ENCODE measurements at places on chromosomes 12 and 14.

DNA sequence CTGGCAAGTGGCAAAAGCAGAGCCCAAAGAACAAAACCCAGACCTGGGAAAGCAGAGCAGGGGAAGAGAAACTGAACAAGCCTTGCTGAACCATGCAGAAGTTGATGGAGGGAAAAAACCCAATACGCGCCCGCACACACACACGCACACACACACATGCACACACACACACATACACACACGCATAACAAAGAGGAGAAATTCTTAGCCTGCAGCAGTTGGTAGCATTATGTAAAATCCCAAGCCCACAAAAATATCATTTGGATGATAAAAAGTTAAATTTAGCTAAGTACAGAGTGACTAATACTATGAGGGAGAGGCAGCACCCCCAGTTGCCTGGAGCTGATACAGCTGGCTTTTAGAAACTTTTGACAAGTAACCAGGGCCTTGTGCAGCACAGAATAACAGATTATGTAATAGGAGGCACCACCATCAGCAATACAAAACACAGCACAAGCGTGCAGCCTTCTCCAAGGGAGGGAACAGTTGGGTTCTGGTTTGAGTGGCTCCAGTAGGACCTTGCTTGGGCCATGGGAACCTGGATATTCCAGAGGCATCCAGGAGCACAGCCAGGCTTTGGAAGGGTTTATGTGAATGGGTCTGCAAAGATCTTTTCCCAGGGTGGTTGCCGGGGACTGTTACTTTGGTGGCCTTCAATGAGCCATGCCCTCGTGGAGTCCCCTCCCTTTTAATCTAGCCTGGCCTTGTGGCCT, 35.3 kb downstream of the PITPNM2 start:
- peak; percentile 97 for DNase-seq

DNA sequence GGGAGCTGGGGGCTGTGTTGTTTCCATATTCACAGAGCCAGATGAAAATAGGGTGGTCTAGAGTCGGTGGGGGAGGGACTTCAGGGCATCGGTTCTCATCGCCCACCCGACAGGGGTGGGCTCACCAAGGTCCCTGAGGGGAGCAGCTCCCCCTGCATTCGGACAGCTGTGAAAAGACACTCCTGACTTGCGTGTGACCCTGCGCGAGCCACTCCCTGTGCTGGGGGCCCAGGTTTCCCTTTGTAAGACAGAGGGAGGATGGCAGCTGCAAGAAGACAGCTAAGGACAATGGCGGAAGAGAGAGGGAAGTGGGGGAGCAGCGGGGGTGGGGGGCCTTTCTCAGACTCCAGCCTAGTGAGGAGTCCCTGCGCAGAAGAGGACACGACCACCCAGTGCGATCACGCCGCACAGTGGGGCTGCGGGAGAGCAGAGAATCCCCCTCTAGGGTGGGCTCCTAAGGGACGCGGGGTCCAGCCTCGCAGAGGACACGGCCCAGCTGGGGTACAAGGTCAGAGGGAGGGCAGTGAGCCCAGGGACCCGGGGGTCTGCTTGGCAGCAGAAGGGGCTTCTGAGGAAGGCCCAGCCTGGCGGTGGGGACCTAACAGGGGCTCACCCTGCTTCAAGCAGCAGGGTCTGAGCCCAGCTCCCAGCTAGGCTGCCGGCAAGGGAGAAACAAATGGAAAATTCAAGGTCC, 326.9 kb upstream of the DIO3 start:
- no peak for DNase-seq

DNA sequence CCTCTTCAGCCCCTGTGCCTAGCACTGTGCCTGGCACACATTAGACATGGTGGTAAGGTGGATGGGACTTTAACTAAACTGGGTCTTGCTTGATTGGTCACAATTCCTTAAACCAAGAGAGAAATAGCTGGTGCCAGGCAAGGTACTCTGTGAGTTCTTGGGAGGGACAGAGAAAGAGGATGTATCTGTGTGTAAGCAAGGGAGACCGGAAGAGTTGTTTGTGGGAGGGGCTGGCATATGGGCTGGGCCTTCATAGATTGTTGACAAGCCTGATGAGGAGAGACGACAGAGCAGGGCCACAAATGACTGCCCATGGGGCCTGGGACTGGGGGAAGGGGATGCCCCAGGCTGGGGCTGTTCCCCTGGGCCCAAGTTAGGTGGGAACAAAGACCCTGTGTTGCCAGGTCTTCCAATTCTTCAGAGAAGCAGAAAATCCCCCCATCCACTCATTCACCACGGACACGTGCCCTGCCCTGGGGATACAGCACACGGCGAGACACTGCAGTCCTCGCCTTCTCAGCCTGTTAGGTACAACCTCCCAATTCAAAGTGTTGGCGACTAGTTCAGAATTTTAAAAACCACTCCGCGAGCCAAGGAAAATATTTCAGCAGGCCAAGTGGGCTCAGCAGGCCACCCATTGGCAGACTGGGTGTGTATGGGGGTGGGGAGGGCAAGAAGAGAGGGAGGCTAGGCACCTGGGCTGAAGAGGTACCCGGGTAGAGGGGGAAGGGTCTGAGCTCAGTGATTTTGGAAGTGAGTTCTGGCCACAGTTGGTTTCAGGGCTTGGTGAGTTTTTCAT, 11.4 kb upstream of the CYP46A1 start:
- DNase-seq = no peak

DNA sequence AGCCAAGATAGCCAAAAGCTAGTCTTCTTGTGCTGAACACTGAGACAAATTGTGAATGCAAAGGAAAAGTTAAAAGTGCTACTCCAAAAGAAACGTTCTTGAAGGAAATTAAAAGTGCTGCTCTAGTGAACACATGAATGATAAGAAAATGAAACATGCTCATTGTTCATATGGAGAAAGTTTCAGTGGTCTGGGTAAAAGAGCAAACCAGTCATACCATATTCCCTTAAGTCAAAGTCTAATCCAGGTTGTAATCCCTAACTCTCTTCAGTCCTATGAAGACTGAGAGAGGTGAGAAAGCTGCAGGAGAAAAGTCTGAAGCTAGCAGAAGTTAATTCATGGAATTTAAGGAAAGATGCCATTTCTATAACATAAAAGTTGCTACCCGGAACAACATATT, 121.5 kb downstream of the MNAT1 start:
- DNase-seq = no peak

GRCh38 chr14:23402296-23403138, 5.6 kb downstream of the MYH6 start:
- no peak for DNase-seq

- no peak for DNase-seq
Measured at GRCh38 chr12:121248622-121249021, 38.7 kb downstream of the P2RX4 start.

- no peak for DNase-seq
Measured at GRCh38 chr14:104935026-104935650, 10.5 kb downstream of the PLD4 start.

- DNase-seq = no peak
Measured at GRCh38 chr12:112973011-112973735, 5.1 kb upstream of the OAS2 start.

DNA sequence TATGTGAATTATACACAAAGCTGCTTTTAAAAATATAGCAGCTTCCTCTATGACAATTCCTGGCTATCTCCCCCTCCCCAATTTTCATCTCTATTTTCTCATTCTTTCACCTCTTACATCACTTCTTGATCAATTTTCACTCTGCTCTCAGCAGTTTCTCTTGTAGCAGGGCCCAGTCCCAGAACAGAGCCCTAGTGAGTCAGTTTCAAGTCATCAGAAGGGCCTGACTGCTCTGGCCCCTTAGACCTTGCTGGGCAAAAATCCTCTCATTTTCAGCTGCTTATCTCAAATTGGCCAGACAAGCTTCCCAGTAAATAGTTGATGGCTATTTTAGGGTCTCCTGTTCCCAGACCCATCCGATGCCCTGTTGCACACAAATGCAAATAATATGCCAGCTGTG, 101.4 kb downstream of the TTC7B start:
- DNase-seq = peak; percentile 40

- no peak for DNase-seq
Measured at GRCh38 chr14:74551431-74552371, 58.1 kb downstream of the ISCA2 start.

GRCh38 chr14:59187802-59188460, 536 bp upstream of the DAAM1 start:
- no peak for DNase-seq

GRCh38 chr12:1182069-1182468, 191.0 kb downstream of the ERC1 start:
- DNase-seq = peak; percentile 11

- DNase-seq = no peak
Measured at GRCh38 chr12:49698619-49699545, 8.3 kb downstream of the FMNL3 start.

GRCh38 chr14:25026476-25027137, 23.3 kb downstream of the STXBP6 start:
- no peak for DNase-seq

DNA sequence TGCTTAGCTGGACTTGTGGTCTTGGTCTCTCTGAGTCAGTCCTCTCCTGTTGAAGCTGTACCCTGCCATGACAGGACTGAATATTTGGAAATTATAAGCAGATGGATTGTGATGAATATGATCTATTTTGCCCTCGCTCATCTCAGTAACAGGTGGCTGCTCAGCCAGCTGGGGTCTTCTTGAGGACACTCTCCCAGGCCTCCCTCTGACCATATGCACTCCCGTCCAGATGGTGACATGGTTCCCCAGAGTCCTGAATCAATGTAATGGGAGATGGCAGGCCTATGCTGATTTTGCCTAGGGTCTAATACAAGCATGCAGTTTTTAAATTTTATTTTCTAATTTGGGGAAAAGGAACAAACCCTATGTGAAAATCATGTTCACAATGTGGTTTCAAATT, 63.1 kb upstream of the TRHDE start:
- DNase-seq = no peak

DNA sequence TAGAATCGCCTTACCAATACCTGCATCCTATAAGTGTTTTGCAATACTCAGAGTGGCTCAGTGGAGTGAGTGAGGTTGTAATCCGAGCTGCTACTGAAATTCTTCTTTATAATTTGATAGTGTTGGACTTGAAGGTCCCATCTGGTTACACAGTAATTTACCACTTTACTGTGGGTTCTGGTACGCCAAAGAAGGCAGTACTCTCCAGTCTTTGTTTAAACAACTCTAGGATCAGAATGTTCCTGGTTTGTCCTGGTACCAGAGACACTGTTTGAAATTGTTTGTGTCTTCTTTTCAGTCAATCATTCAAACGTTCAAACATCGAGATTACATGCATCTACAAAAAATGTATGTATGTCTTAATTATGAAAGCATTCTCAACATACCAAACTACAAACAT, 51.3 kb upstream of the AMN1 start:
- no peak for DNase-seq

GRCh38 chr12:121442028-121442948, 42.4 kb downstream of the RNF34 start:
- no peak for DNase-seq

DNA sequence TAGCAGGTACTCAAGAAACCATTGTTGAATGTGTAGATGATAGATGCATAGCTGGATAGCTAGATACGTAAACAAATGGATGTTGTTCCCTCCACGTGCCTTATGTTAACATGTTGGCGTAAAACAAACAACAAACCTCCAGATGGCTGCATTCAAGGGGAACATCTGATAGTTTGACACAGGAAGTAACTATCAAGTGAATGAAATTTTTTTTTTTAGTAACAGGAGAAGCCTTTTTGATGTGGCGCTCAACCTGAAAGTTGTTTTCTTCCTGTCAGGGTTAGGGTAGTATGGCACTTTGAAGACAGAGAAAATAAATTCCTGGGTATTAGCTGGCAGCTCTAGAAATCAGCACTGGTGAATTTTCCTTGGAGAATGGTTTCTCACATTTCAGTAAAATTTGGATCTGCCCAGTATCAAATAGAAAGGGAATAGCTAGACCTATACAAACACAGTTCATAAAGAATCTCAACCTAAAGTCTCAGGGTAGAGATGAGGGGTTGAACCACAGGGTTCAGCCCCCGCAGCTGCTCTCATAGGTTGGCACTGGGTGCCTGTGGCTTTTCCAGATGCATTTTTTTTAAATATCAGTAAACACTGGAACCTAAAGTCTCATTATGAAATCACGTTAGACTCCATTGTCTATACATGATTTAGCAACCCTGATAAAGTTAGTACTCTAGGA, 18.8 kb upstream of the RAP1B start:
- DNase-seq = no peak

GRCh38 chr14:68898248-68899032, 80.7 kb downstream of the ACTN1 start:
- no peak for DNase-seq

DNA sequence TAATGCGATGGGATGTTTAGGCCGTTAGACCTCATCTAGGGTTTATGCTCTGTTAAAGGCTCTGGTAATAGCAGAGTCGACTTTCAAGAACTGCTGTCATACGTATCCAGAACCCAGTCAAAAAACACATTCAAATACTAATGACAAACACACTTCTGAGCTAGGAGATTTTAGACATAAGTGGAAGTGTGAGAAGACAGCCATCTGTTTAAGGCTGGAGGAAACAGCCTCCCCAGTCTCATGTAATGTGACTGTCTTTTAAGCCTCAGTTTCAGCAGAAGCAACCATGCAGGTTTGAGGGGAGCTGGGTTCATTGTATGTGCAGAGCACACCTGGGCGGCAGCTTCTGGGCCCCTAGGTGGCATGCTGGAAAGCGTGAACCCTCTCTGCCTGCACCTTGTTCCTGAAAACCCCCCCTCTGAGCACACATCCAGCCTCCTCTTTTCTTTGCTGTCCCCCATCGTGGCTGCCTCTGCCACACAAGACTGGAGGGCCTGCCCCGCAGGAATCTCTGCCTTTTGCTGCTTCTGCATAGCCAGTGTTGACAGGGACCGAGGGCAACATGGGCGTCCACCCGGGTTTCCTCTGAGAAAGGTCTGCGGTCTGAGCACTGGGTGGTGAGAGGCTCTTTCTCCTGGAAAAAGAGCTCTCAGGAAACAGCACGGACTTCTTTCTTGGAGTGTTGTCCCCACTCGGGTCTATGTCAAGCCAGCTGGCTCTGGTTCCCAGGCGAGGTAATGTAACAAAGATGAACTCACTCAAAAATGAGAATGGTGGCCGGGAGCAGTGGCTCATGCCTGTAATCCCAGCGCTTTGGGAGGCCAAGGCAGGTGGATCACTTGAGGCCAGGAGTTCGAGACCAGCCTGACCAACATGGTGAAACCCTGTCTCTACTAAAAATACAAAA, 11.6 kb downstream of the WNT5B start:
- no peak for DNase-seq

GRCh38 chr12:1575408-1576401, 18.7 kb downstream of the FBXL14 start:
- DNase-seq = peak; percentile 54

DNA sequence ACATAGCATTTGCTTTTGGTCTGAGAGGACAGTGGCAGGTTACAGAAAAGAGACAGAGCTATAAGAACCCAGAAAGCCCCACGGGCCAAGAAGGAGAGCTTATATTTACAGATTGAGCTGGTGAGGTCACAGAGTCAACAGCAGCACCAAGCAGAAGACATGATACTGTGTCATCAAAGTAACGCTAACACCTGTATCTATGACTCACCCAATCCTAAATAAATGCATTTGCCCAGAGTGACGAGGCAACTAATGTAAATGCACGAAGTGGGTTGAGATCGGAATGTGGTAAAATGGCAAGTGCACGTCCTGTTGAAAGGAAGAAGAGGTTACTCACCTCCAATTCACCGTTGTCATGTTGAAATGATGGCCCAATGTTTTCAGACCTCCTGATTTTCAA, 6.7 kb upstream of the CD163L1 start:
- no peak for DNase-seq

- DNase-seq = no peak
Measured at GRCh38 chr14:103232031-103232808, 101.8 kb upstream of the EIF5 start.

All from HCEC 1CT (cell line).